ENCODE measurements at places on chromosomes 12 and 14.

DNA sequence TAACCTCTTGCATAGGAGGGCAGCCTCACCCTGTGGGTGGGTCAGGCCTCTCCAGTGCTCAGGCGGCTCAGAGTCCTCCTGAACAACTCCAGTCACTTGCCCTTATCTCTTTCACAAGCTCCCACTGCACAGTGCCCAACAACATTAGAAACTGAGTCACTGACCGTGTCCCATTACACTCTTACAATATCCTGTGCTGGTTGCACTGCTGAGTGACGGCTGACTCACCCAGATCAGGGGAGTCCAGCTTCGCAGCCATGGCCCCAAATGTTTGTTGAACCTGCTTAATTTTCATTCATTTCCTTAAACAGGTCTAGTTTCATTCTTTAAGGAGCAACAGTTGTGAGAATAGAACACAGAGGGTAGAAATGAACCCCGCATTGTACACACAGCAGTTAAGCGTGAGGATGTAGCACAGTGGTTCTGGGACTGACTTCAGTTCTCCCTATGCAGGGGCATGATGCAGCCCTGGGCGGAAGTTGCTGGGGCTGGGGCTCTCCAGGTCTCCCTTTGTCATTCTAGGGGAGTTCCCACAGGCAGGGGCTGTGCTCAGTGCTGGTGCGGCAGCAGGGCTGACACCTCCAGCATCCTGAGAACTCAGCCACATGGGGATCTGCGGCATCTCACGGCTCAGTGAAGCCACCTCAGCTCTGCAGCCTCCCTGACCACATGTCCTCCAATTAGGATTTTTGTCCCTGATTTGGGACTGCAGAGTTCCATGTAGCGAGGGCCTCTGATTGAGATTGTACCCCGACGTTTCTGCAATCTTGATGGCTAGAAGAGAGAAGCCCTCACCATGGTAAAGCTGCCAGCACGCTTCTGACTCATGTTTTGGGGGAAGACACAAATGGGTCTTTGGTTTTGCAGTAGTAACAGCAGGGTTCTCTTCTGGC is 16.1 kb downstream of the GPR68 start:
- DNase-seq, result peak; percentile 84

DNA sequence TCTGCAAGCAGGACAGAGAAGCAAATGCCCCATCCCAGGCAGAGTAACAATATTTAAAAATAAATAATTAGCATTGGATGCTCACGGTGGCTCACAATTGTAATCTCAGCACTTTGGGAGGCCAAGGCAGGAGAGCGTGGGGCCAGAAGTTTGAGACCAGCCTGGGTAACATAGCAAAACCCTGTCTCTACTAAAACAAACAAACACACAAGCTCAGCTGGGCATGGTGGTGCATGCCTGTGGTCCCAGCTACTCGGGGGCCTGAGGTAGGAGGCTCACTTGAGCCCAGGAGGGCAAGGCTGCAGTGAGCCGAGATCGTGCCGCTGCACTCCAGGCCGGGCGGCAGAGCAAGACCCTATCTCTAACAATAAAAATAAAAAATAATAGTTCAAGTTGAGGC is 74.7 kb upstream of the NCOR2 start:
- no peak for DNase-seq

- no peak for DNase-seq
These were observed 18.5 kb downstream of the SFSWAP start for GRCh38 chr12:131729254-131729955.

DNA sequence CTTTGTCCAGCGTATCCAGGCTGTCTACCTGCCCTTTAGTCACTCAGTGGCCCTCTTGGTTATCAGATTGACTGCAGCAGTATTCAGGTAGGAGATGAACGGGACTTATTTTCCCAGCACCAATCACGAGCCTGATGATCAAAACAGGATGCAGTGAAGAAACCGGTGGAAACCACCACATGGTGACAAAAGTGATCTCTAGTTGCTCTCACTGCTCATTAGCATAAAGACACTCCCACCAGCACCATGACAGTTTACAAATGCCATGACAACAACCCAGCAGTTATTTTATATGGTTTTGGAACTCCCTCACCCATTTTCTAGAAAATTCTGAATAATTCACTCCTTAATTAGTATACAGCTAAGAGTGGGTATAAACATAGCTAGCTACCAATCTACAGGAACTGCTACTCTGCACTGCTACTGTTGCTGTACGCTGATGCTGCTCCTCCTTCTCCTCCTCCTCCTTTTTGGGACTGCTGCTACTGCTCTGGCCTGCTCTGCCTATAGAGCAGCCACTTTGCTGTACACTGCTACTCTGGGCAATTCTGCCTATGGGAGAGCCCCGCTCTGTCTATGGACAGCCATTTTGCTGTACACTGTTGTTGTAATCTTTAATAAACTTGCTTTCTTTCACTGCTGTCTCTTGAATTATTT is 142.5 kb upstream of the SSTR1 start:
- DNase-seq, result peak; percentile 50

DNA sequence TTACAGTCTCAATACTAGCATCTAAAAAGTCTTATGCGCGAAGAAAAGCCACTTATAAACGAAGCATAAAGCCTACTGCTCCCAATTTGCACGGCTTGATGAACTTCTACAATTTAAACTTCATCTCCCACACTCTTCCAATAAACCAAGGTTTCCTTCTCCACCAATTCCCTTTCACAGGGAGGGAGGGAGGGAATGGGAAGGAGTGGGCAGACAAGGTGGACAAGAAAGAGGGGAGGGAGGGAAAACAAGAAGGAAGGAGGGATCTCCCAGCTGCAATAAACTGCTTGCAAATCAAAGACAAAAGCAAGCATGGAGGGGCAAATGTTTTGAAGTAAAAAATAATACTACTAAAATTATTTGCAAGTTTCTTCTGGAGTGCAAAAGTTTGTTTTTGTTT is 64.5 kb downstream of the MED13L start:
- DNase-seq, result no peak

- DNase-seq, result no peak
These were observed 126.3 kb downstream of the KIF26A start for GRCh38 chr14:104264495-104265265.
